ENCODE measurements at places on chromosomes 7 and 10. TPM values are rescaled to one million over a fixed set of nuclear protein-coding genes. Genes with fewer than 3 reads are reported as not detected.
A peak's percentile ranks its signal among the peaks of the same experiment; 100 is the strongest.

Gene FBXL13
- total RNA-seq = 0.56 TPM

Gene GRB10
- total RNA-seq = 11.6 TPM

Gene SYT15B
- total RNA-seq = not detected

Gene INPP5A
- 31.1 TPM for total RNA-seq

Gene BCAP29
- 68.0 TPM for total RNA-seq

Gene NKX2-3
- not detected for total RNA-seq

GRCh38 chr7:12152196-12152918, 58.7 kb upstream of the TMEM106B start:
- no peak for DNase-seq

- no peak for DNase-seq
Measured at GRCh38 chr10:18743926-18744325, 84.7 kb downstream of the ARL5B start.

DNA sequence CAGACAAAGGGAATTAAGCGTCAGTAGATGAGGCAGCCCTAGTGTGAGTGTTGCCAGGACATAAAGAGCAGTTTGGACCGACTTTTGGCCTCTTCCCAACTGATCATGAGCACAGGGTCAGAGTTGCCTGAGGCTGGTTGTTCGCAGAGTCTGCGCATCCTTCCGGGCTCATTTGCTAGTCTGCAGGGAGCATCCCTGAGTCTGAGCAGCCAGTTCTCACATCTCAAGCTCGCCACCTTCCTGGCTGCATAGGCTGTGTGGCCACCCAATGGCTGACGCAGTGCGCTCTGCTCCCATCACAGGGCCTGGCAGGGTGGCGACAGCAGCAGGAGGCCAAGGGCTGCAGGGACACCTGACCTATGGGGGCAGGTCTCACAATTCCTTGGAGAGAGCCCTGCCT, 5.0 kb downstream of the GAD2 start:
- DNase-seq = no peak

DNA sequence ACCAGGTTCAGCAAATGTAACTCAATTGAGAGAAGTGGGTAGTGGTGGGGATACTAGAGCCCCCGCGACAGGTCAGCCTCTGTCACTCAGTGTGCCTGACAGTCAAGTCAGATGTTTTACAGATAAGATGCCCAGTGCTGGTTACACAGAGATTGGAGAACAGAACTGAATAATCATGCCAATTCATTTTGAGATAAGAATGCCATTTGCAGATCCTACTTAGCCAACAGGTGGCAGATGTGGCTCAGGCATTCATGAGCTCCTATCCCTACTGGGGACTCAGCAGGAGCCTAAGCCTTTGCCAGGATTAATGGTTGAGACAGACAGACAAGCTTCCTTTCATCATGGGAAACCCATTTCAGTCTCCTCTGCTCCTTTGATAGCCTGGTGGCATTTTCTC, 137.8 kb downstream of the MAPK8 start:
- peak; percentile 21 for DNase-seq

GRCh38 chr10:1957057-1957456, 219.7 kb upstream of the ADARB2 start:
- peak; percentile 11 for DNase-seq

GRCh38 chr7:36606976-36607720, 117.1 kb downstream of the AOAH start:
- no peak for DNase-seq

- peak; percentile 79 for DNase-seq
Measured at GRCh38 chr10:86795353-86795752, 38.9 kb downstream of the BMPR1A start.

GRCh38 chr7:154785898-154786297, 217.0 kb downstream of the PAXIP1 start:
- no peak for DNase-seq

DNA sequence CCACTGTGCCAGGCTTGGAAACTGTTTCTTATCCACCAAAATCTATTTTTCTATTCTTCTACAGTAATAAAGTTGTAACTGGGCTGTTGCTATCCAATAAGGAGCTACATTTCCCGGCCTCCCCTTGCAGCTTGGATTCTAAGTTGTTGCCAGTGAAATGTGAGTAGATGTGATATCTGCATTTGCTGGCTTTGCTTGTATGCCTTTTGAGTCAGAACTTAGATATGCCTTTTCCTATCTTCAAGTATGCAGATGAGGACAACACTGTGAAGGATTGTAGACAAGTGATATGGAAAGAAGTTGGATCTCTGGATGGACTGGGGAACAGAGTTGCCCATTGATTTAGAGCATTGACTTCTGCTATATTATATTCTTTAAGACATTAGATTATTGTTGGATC, 236.9 kb downstream of the REEP3 start:
- no peak for DNase-seq

DNA sequence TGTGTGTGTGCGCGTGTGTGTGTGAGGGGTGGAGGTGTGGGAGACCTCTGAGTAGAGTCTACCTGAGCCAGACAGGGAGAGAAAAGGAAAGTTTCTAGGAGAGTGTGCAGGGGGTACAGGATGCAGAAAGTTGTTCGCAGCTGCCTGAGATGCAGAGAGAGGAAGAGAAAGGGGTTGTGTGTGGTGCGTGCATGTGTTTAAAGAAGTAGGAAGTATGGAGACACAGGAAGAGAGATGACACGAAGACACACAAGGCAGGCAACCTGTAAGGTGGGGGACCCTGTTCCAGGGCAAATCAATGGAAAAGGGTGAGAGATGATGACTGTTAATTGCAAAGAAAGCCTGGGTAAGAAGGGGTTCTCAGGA, 52.2 kb downstream of the C10orf105 start:
- no peak for DNase-seq

GRCh38 chr7:27519793-27520469, 142.8 kb downstream of the HIBADH start:
- DNase-seq = no peak
